SK-N-SH treated with all-trans-retinoic acid at 6 μM for 48 hours (cell line): ENCODE measurements at places on chromosomes 12 and 14.

DNA sequence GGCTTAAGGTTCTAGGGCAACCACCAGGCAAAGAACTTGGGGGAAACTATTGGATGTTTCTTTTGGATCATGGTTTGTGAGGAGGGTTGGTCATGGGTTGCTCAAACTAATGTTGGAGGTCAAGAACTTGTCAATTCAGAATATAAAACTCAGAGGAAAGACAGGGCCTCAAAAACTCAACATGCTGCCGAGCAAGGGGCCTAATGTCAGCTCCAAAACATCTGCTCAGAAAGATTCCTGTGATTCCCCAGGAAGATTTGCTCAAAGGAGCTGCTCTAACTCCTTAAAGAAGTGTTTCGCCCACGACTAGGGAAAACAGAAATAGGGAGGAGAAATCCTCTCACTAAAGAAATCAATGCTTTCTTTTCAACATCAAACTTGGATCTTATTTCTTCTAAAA lies 3.7 kb upstream of the IGF1 start:
- ATAC-seq, result no peak

- no peak for ATAC-seq
These were observed 51.1 kb downstream of the CCDC60 start for GRCh38 chr12:119385659-119386058.

DNA sequence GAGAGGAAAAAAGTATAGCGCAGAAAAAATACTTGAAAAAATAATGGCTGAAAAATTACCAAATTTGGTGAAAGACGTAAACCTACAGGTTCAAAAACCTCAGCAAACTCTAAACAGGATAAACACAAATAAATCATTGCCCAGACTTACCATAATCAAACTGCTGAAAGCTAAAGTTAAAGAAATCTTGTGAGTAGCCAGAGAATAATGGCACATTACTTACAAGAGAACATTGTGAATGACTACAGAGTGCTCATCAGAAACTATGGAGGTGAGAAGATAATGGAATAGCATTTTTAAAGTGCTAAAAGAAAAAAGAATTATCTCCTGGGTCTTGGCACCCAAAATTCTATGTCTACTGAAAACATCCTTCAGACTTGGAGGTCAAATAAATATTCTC lies 36.0 kb downstream of the ATF1 start:
- ATAC-seq, result no peak

- no peak for ATAC-seq
These were observed 13.5 kb upstream of the NRDE2 start for GRCh38 chr14:90345239-90345557.

GRCh38 chr12:132476421-132476820 lies 13.5 kb upstream of the FBRSL1 start:
- no peak for ATAC-seq

- ATAC-seq, result peak; percentile 53; the same call in 2 of the 3 replicates
These were observed 98.8 kb upstream of the FRMD6 start for GRCh38 chr14:51552768-51553404.

DNA sequence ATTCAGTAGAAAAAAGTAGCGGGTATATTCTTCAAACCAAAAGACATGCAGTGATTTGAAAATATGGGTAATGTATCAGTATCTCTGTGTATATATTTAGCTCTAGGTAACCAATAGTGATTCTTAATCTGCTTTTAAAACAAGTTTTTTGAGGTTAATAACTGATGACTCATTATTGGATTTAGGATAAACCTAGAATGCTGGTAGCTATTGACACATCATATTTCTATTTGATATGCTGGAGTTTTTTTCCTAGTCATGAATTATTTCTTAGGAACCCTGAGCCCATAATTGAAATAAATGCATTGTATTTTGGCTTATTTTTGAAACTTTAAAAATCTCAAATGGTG lies 15.5 kb downstream of the ARF6 start:
- peak; percentile 7; the same call in 2 of the 3 replicates for ATAC-seq

DNA sequence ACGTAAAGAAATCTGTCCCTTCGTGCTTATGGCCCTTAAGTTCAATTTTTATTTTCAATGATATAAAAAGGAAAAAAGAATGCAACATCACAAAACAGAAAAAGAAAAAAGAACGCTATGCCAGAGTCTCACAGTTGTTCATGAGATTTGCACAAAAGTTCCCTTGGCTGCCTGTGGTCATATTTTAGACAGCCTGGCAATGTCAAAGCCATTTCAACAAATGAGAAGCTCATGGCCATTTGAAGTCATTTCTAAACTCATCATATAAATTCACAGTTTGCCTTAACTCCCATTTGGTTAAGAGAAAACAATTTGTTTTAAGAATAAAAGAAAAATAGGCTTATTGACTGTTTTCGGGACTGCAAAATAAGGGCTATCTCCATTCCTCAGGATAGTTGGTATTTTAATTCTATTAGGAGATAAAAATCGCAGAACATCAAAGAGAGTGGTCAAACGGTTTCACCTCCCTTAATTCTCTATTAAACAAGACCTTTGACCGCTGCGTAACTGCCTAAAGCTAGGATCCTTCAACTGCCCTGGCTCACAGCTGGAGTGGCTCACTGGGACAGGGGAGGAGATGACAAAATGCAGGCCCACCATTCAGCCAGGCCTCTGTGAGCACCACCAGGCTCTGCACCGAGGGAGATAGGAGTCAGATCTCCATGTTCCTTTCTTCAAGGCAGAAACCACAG lies 119.2 kb upstream of the DAAM1 start:
- no peak for ATAC-seq

- ATAC-seq, result peak; percentile 13; the same call in 2 of the 3 replicates
These were observed 1.8 kb downstream of the IGF1 start for GRCh38 chr12:102478405-102479098.

DNA sequence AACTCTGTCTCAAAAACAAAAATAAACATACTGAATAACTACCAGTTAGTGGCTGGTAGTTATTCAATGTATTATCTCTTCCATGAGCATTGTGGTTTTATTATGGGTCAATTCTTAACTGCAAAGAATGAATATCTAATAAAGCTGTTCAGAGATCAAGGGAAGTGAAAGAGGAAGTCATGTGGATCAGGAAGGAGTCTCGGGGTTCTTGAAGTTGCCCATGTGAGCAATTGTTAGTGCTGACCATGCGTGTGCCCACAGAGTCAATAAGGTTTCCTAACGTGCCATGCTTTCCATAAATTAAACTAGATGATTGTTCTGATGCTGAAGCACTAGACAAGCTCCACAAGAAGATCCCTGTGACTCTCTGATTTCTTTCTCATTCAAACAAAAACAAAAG lies 136.5 kb upstream of the CPSF6 start:
- no peak for ATAC-seq

DNA sequence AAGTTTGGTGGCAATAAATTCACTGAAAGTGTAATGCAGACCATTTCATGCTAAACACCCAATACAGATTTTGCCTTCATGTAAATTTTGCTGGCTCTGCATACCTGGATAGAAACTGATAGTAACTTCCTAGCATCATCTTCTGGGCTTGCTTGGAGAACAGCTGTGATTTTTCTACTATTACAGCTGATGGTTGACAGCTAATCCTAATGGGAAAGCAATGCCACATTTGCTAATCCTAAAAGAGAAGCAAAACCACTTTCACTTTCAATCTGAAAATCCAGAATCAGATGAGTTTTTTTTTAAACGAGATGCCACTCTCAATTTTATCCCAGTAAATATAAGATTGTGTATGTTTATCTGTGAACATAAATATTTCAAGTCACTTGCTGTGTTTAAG lies 1035.9 kb downstream of the TRHDE start:
- ATAC-seq, result no peak

DNA sequence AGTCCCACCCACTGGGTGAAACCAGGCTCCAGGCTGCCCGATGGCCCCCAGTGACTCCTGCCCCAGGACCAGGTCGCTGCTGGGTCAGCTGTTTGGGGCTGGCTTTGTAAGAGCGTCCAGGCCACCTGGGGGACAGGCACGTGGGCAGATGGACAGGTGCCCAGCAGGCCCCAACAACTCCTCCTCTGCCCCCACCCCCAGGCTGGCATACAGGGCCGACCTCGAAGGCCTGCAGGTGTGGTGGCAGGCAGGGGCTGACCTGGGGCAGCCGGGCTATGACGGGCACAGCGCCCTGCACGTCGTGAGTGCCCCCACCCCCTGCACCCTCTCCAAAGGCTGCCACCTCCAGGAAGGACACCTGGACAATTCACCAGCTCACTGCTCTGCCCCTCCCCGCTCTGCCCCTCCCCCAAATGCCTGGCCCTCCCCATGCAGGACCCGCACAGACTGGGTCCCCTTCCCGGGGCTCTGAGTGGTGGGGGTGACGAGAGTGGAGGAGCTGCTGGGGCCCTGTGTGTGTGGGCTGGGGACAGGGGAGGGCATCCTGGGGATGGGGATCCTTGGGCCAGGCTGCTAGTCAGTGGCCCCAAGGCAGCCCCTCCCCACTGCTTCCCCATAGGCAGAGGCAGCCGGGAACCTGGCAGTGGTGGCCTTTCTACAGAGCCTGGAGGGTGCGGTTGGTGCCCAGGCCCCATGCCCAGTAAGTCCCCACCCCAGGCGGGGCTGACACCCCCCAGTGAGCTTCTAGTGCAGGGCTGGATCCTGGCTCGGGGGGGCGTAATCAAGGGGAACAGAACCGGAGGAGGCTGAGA lies 26.0 kb downstream of the ASPG start:
- ATAC-seq, result no peak

GRCh38 chr14:94998685-94999084 lies 158.6 kb downstream of the DICER1 start:
- ATAC-seq, result no peak

DNA sequence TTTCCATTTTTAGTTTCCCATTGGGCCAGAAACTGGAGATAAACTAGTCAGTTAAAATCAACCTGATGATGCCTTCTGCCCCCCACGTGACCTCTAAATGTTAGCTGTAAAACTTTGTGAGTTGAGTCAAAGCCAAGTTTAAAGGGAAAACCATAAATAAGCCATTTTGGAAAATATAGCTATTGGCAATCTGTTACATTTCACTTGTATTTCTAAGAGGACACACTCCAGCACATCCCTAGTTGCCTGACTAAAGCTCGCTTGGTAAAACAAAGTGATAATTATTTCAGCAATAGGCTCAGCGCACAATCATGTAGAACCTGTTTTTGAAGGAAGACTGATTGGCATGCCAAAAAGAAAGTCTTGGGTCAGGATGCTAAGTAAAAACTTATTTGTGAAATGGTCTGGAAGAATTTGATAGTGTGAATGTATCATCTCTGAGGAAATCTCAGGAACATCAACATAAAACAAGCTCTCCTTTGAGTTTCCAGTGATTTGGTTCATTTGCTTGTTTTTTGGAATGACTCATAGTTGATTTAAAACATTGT lies 49.2 kb upstream of the AEBP2 start:
- ATAC-seq, result peak; percentile 55

DNA sequence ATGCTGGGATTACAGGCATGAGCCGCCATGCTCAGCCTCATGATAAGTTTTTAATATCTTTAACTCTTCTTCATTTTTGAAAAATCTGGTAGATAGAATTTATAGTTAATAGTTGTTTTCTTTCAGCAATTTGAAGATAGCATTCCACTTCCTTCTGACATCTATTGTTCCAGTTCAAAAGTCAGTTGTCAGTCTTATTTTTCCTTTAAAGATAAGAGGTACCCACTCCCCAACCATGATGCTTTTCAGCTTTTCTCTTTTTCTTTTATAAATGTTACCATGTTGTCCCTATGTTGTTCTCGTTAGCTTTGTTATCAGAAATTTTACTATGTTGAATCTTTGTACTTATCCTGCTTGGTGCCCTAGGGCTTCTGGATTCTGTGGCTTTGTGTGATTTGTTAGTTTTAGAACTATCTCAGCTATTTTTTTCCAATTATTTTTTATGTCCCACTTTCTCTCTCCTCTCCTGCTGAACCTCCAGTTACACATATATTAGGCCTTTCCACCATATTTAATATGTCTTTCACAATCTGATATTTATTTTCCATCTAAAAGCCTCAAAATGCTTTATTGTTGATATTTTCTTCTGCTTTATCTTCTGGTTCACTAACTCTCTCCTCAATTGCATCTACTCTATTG lies 181.6 kb upstream of the FOXN3 start:
- ATAC-seq, result no peak

DNA sequence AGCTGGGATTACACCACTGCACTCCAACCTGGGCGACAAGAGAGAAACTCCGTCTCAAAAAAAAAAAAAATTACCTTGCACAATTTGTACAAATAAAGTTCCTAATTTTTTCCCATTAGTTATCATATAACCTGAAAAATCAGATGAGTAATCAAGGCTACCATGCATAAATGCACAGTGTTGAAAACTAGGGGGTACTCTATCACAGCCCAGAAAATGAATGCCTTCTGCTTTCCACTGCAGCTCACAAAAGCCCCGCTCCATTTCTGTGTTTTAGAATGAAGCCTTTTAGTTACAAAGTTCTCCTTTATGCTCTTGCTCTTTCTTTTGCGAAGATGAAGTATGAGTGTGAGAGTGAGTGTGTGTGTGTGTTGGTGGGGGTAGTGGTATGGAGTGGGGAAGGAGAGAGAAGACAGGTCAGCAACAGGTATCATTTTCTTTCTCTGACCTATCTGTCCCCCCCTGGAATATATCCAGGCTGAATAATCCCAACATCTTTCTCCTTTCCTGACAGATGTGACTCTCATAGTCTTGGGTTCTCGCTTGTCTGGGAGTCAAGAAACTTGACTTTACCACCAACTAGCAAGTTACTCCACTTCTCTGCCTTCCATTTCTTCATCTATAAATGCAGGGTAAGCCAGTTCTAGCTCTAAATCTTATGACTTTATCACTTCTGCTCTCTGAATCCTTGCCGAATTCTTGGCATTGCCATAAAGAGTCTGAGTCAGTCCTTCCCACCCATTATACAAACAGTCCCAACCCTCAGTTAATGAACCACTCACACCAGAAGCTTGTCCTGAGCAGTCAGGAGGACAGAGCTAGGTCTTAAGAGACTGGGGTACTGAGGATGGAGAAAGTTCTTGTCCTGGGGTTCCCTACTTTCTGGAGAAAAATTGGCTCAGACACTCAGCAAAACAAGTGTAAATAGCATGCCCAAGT lies 16.1 kb downstream of the BIN2 start:
- ATAC-seq, result peak; percentile 94

DNA sequence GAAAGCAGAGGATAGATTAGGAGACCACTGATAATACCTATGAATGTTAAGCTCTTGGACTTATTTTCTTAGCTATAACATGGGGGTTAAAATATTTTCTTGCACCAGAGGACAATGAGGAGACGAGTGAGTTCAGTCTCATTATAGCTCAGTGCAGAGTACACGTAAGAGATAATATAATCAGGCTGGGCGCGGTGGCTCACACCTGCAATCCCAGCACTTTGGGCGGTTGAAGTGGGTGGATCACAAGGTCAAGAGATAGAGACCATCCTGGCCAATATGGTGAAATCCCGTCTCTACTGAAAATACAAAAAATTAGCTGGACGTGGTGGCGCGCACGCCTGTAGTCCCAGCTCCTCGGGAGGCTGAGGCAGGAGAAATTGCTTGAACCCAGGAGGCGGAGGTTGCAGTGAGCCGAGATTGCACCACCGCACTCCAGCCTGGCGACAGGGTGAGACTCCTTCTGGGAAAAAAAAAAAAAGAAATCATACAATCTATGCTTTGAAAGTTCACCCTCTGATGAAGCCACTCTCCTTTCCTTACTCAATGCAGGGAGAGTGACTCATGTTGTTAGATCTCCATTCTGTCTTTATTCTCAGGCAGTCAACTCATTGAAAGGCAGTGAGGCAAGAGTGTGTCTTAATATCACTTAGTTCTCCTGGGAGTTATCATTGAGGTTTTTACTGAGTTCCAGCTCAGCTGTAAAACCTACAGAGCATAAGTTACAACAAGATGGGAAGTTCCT lies 134.2 kb downstream of the SYNE2 start:
- ATAC-seq, result no peak

GRCh38 chr12:44021471-44021971 lies 185.6 kb downstream of the TMEM117 start:
- ATAC-seq, result no peak

GRCh38 chr14:61351477-61351876 lies 30.1 kb downstream of the PRKCH start:
- no peak for ATAC-seq
